ENCODE measurements at places on chromosomes 6 and 20.

DNA sequence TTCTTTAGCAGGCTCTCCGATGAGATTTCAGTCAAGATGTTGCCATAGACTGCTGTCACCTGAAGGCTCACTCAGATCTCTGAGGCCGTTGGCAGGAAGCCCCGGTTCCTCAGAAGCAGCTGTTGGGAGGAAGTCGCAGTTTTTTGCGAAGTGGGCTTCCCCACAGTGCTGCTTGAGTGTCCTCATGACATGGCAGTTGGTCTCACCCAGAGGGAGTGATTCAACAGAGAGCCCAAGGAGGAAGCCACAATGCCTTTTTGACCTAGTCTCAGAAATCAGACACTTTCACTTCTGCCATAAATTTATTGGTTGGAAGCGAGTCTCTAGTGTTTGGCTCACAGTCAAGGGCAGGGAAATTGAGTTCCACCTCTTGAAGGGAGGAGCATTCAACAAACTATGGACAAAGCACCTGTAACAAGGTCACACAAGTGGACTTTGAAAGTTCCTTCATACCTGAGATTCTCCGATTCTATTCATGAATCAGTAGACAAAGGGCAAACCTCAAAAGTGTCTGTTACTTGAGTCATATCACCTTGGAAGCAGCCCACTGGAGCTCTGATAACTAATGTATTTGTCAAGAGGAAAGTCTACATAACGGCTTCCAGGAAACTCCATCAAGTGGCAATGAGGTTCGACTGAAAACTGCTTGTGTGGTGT is 208.3 kb downstream of the TASP1 start:
- no peak for DNase-seq

DNA sequence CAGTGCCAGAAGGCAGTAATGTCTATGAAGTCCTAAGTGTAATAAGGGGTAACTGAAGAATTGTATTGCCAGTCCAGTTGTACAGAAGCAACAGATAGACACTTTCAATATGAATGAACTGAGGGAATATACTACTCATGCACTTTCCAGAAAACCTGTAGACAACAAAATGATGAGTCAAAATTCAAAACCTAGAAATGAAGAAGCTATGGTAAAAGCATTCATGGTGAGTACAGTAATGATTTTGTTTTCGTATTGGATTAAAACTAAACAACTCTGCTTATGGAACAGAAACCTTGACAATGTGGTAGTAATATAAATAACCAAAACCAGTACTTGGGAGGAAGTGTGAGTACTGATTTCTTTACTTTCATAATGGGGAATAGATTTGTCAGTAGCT is 35.0 kb downstream of the ARMC2 start:
- no peak for DNase-seq

DNA sequence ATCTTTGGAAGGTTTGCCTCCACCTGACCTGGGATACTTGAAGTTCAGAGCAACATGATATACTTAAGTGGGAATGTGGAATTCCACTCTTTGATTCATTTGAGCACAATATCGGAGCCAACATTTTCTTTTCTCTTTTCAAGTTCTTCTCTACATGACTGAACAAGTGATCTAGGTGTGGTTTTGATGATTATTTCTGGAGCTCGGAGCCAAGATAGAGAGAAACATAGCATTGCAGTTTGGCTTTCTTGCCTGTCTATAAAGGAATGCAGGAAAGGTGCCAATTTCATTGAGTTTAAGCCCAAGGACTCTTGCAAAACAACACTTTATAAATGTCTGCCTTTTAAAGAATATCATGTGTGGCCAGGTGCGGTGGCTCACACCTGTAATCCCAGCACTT is 124.2 kb upstream of the FAM83B start:
- DNase-seq = no peak

DNA sequence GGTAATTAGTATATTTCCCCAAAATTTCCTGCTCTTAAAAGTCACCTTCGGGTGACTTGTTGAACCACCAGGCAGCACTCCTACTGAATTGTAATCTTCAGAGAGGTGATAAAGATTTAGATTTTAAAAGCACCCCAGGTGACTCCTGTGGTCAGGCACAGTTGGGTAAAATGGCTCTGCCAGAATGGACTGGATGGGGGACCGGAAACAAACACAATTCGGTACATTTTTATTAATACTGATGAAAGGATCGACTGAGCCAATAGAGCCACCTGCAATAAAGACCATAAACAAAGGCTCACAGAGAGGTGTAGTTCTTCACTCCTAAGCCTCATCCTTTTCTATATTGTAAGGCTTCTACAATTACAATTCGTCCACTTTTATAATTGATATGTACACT is 19.6 kb upstream of the FAM83C start:
- no peak for DNase-seq

DNA sequence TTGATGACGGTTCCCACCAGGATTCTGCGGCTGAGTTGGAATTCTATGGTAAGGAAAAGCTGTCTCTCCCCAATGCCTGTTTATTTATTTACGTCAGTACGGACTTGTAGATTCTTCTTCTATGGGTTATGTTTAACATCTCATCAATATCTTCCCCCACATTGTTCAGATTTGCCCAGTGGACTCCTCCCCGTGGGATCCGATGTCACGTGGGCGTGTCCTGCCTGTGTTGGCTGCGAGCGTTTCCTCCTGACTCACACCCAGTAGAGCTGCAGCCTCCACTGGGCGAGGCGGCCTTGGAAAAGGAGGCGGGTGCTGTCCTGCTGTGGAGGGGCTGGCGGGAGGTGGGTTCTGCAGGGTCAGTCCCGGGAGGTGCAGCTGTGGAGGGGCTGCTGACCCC is 46.8 kb upstream of the SLCO4A1 start:
- no peak for DNase-seq

- DNase-seq = no peak
Measured at GRCh38 chr6:12485837-12486236, 195.7 kb downstream of the EDN1 start.

- DNase-seq = no peak
Measured at GRCh38 chr6:42300701-42301100, 83.0 kb upstream of the MRPS10 start.

DNA sequence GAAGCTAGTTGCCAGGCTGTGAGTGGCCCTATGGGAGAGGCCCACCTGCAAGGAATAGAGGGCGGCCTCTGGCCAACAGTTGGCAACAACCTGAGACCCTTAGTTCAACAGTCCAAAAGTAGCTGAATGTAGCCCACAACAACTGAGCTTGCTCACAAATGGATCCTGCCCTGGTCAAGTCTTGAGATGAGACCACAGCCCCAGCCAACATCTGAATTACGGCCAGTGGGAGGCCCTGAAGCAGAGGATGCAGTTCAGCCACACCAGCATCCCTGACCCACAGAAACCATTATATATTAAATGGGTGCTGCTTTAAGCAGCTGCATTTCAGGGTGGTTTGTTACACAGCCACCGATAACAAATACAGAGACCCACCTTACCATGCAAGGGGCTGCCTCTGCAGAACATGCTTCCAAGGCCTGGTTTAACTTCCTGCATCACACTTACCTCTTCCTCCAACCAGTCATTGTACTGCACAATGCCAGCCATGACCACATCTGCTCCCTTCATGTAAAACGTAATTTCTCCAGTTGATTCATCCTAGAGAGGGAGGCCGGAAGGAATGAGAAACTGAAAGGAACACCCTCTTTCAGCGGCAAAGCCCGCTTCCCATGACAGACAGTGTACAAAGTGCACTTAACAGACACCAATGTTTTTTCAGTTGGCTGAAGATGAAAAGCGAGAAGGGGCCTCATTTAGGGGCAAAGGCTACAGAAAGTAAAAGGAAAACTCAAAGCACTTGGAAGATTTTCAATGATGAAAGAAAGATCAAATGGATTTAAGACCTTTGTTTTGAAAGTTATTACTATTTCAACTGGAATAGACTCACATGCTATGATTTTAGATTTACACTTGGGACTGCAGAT is 86.2 kb upstream of the NFATC2 start:
- DNase-seq = no peak
